ENCODE measurements at places on chromosomes 5 and 9.

- no peak for DNase-seq
Measured at GRCh38 chr9:91483189-91483691, 59.6 kb upstream of the NFIL3 start.

DNA sequence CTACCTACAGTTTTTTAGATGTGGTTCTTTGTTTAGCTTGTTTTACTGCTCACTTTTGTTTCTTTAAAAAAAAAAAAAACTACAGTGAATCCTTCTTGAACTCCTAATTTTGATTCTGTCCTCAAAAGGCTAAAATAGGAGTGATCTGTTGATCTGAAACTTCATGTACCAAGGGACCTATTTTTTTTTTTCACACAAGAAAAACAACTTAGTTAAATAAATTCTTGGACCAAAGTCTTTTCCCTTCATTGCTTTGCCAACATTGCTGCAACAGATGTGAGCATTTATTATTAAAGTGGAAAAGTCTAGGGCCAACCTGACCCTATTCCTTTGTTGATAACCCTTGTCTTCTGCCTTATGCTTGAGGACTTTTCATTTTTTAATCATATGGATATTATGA, 236.8 kb downstream of the ARHGEF28 start:
- no peak for DNase-seq

DNA sequence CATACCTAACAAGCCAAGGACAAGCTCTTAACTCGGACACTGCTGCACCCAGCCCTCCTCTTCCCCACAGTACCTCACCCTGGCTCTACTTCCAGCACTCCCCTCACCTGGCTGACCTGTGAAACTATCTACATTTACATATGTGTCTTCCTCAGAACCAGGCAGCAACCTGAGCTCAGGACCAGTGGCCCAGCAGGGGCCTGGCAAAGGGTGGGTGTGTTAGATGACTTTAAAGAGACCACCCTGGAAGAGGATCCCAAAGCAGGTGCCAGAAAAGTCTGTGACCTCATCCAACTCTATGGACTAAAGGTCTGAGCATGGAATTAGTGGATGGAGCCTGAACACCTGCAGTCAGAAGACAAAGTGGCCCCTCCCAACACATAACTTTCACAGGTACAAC, 400.9 kb downstream of the SPOCK1 start:
- no peak for DNase-seq

- DNase-seq = peak; percentile 69
Measured at GRCh38 chr5:10354048-10354872, 765 bp downstream of the MARCHF6 start.

DNA sequence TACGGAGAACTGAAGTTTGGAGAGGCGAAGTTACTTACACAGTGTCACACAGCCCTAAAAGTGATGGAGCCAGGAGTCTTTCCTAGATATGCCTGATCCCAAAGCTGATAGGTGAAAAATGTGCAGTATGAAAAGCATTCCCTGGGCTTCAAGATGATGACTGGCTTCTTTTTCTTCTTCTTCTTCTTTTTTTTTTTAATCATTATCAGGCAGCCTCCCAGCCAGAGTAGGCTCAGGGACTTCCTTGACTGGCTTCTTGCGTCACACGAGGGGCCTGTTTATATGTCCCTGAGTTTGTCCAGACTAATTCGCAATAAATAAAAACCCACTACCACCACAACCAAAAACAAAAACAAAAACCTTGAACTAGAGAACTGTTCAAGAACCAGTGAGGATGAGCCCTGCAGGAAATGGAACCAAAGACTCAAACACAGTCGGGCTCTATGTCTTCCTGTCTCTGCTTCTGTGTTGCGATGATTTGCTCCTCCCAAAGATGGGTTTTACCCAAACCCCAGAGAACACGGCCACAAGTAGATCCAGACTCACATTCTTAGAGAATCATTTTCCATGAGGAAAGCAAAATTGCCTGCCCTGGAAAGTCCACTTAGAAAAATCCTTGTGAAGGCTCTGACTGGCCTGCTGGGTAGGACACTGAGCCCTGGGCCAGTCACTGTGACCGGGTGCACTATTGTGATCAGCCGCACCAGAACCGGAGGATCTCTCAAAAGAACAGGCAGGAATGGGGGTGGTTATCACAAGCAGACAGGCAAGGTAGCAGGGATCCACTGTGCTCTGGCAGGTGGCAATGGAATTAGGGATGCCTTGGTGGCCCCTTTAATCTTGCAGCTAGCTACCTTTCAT, 38.0 kb upstream of the ADAM19 start:
- no peak for DNase-seq

DNA sequence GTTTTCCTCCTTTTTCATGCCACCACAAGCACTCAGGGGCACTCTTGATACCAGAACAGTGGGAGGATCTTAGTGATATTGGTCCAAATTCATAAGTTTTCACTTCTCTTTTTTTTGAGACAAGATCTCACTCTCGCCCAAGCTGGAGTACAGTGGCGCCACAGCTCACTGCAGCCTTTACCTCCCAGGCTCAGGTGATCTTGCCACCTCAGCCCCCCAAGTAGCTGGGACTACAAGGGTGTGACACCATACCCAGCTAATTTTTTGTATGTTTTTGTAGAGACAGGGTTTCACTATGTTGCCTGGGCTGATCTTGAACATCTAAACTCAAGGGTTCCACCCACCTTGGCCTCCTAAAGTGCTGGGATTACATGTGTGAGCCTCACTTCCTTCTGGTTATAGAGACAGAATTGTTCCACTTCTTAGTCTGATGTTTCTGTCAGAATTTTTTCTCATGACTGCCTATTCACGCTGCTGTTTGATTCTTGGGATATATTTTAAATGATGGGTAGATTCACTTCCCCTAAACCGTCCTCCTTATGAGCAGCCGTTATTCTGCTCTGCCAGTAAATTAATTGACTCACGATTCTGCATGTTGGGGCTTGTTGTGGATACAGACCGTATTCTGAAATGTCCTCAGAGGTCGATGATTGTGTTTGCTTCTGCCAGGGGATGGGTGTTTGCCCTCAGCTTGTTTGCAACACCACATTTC, 30.8 kb downstream of the MTAP start:
- DNase-seq = no peak
